ENCODE measurements at places on chromosomes 5 and 9.

DNA sequence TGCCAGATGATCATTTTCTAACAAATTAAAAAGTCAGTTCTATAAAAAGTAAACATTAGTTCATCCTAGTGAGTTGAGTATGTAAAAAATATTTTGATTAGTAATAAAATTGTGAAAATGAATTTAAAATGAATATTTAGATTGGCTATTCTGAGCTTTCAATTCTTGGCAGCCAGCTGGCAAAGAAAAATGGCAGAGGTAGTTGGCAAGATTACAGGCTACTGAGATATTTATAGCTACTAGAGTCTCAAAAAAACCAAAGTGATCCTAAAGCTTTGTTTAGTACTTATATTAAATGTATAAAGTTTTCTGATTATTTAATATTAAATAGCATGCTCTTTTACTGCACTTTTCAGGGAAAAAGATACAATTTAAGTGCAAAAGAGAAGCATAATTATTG lies 25.0 kb downstream of the SGTB start:
- no peak for DNase-seq

DNA sequence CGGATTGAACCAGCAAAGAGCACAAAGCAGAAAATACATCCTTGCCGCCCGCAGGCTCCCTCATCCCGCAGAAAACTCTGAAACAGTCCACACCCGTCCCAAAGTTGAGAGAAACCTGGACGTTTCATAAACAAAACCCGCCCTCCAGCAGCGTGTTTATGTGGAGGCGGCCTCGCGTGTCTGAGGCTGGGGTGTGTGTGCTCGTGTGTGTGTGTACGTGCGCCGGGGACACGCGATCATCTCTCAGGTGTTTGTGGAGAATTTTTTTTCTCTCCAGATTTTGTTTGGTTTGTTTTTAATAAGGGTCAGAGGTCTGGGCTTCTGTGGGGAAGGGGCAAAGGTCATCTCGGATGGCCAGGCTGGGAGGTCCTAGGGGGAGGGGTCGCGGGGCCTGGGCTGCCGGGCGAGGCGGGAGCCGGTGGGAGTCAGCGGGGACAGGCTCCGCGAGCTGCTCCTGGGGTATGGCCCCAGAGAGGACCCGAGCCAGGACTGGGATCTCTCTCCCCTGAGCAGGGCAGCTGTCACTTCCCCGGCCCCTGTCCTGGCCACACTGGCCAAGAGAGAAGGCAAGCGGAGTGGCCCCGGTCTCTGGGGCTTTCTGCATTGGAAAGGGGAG lies 206.4 kb downstream of the C9orf50 start:
- no peak for DNase-seq

DNA sequence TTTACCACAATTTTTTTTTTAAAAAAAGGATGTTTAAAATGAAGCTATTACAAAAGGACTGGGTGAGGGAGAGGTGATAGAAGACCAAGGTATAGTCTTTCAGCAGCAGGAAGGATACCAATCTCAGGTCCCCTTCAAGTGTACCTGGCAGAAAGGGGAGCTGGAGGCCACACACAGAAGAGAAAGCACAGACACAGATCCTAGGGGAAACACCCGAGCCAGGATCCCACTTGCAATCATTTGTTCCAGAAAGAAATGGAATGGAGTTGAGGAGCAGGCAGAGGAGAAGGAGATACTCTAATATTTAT lies 5.6 kb downstream of the GNPDA1 start:
- DNase-seq = no peak

DNA sequence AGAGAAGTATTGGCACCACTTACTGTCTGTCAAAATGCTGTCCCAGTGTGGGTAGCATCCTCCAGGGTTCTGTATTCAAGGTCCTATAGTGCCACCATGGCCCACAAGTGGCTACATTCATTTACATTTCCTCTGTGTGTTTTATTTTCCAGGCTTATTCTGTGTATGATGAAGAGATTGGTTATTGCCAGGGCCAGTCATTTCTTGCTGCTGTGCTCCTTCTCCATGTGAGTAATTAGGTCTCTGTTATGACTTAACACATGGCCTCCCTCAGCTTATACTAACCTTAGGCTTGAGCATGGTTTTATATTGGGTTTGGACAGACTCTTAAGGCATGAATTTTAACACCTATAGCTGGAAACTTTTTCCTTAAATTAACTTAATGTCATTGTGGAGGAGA lies 36.7 kb downstream of the GPR21 start:
- no peak for DNase-seq

DNA sequence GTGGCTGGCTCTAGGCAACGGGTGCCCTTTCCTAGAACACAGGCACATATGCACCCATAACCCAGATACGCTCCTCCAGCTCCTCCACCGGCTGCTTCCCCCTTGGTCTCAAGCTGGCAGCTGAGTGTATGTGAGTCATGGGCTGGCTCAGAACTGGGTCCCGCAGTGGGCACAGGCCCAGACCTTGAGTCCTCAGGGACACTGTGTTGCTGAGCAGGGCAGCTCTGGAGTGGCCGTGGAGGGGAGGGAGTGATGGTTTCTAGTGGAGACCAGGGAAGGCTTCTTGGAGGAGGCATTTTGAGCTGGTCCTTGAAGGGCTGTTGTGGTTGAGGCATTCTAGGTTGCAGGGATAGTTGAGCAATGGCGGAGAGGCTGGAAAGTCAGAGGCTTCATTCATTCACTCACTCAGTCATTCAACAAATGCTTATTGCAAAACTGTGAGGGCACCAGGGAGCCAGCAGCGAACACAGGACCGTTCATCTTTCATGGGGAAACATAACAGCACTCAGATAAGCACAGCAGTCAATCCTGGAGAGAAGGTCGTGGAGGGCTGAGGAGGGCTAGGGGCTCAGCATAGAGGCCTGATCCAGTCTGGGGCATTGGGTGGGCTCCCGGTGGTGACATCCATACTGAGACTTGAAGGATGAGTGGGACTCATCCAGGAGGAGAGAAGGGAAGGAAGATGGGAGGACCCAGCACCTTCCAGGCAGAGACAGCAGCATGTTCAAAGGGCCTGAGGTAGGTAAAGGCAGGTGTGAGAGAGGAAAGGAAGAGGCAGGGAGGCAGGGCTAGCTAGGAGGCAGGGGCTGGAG lies 2.4 kb downstream of the BBLN start:
- DNase-seq = no peak

DNA sequence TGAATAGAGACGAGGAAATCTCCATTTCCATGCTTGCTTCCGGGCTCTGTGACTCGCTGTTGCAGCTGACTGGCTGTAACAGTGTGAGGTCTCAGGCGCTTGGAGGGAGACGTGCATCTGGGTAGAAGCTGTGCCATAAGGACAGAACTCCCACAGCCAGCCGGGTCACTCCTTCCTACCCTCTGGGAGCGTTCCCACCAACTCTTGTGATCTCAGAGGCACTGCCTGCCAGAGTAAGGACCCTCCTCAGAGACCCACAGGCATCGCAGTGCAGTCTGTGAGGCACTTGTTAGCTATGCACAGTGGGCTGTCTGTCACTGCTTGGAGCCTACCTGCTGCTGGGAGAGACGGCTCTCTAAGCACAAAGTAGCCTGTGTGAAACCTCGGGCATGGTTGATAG lies 203.4 kb upstream of the SEMA6A start:
- DNase-seq = no peak

- DNase-seq = no peak
Observed at GRCh38 chr5:57987552-57987951, 472.3 kb downstream of the PLK2 start.

- no peak for DNase-seq
Observed at GRCh38 chr5:53928641-53929040, 368.2 kb downstream of the NDUFS4 start.

GRCh38 chr9:71647094-71647591 lies 121.2 kb downstream of the CEMIP2 start:
- no peak for DNase-seq

DNA sequence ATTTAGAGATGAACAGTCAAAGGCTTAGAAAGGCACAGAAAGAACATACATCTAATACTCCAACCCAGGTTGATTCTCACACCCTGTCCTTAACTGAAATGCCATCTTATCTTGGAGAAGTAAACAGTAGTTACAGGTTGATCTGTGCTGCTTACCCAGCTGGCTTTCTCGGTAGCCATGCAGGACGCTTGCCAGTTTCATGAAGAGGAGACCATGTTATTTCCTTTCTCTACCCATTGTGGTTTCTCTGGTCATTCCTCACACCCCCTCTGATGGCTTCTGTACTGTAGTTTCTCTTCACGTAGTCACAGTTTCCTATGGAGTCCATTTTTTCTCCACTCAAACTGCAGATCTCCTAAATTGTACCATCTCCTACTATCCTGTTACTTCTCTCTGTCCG lies 206.0 kb downstream of the SGCD start:
- no peak for DNase-seq

GRCh38 chr9:88476491-88477271 lies 58.3 kb upstream of the NXNL2 start:
- no peak for DNase-seq

DNA sequence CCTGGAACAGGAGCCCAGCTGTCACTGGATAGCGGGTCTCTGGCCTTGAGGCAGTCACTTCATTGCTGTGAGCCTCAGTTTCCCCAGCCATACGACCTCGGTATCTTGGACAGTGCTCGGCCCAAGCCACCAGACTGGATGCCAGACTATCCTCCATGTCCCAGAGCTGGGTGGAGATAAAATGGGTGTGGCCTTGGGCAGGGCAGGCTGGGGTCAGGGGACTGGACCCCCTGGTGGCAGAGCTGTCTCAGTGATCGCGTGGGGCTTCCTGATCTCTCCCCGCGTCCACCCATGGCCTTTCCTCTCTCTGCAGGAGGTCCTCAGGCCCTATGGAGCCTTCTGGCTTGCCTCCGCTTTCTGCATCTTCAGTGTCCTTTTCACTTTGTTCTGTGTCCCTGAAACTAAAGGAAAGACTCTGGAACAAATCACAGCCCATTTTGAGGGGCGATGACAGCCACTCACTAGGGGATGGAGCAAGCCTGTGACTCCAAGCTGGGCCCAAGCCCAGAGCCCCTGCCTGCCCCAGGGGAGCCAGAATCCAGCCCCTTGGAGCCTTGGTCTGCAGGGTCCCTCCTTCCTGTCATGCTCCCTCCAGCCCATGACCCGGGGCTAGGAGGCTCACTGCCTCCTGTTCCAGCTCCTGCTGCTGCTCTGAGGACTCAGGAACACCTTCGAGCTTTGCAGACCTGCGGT lies 10.0 kb downstream of the SLC2A8 start:
- no peak for DNase-seq

DNA sequence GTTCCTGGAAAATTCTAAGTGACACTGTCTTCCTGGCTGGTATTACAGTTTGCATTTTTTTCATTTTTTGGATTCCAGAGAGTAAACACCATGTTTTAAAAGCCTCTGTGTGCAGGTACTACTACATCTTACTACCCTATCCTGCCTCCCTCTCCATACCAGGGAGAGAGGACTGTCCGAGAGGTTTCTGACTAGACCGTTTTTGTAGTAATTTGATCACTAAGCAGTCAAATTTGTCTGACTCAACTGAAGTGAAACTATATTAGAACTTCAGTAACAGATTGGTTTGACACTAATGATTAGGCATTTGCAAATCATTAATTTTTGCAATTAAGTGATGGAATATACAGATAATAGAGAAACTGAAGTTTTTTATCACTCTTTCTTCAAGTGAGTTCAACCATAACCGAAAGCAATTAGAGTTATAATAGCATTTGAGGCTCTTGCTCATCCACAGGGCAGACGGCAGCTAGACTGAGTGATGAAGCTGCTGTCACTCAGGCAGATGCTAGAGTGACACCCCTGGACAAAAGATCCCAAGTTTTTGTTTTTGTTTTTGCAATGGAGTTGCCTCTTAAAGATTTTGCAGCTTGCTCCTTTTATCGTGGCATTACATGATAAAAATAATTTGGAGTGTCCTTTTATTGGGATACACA lies 44.3 kb downstream of the SMARCA2 start:
- no peak for DNase-seq

DNA sequence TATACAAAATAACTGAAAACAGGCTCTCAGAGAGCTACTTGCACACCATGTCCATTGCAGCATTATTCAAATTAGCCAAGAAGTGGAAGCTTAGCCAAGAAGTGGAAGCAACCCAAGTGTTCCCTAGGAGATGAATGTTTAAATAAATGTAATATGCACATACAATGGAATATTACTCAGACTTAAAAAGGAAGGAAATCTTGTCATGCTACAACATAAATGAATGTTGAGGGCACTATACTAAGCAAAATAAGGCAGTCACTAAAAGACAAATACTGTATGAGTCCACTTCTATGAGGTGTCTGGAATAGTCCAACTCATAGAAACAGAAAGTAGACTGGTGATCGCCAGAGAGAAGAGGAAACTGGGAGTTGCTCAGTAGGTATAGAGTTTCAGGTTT lies 438.1 kb downstream of the MAT2B start:
- DNase-seq = no peak

GRCh38 chr5:126108470-126108869 lies 314.7 kb upstream of the GRAMD2B start:
- DNase-seq = no peak
